Activated naive CD8-positive, alpha-beta T cell treated with anti-CD3 and anti-CD28 coated beads, Interleukin-2, amount 50 U/mL, for 24 hours (primary cell): ENCODE measurements at places on chromosomes 7 and 10.
A peak's percentile ranks its signal among the peaks of the same experiment; 100 is the strongest.

GRCh38 chr7:151550656-151551286 is 31.1 kb upstream of the RHEB start:
- no peaks in the 10 kb centered on the region for H3K4me1 ChIP-seq
- H3K27ac ChIP-seq, result no peak overlapping the region
- DNase-seq, result no peak
- H3K27me3 ChIP-seq, result peaks cover 15% of the 10 kb centered on the region

DNA sequence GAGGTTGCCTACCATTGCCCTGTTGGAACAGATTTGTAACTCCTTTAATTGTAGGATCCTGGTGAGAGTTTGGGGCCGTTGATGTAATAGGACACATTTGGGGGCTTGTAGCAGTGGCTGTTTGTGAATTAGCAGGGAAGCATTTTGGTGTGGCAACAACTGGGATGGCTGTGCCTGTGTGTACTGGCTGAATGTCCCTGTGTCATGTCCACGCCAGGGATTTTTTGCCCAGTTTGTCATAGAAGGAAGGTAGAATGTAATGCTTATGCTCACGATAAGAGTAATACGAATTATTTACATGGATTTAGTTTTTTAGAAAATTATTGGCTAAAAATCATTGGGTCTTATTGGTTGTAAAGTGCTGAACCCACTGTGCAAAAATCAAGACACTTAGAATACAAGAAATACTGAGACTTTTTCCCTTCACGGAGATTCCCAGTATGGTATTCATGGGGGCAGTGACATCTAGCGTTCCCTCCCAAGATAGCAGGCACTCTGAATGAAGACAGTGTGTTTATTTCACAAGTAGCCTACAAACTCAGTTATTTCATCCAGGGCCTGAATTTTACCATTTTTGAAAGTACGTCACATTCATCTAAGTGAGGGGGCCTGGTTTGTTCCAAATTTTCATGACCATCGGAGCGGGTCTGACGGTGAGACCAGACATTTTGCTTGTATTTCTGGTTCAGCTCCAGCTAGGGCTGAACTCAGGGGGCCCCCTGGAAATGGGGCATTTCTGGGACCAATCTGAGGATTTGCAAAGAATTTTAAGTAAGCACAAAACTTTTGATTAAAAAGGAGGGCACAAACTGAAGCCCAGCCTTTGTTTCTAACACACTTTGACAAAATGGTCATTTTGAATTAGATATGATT is 74.7 kb downstream of the CACNB2 start:
- H3K27me3 ChIP-seq, result no peaks in the 10 kb centered on the region
- DNase-seq, result peak; percentile 14
- no peak overlapping the region for H3K4me3 ChIP-seq
- no peak overlapping the region for H3K27ac ChIP-seq
- no peaks in the 10 kb centered on the region for H3K4me1 ChIP-seq
- H3K36me3 ChIP-seq, result no peaks in the 10 kb centered on the region

GRCh38 chr10:22550732-22551131 is 163.6 kb downstream of the PIP4K2A start:
- H3K27ac ChIP-seq, result peak overlapping the region; percentile 55
- no peak overlapping the region for H3K4me3 ChIP-seq
- peaks cover 20% of the 10 kb centered on the region for H3K4me1 ChIP-seq
- no peaks in the 10 kb centered on the region for H3K27me3 ChIP-seq
- DNase-seq, result peak; percentile 77

GRCh38 chr7:47375121-47375938 is 206.6 kb downstream of the TNS3 start:
- H3K4me3 ChIP-seq, result no peak overlapping the region
- H3K36me3 ChIP-seq, result no peaks in the 10 kb centered on the region
- DNase-seq, result no peak
- no peak overlapping the region for H3K27ac ChIP-seq

- peak overlapping the region; percentile 4 for H3K4me3 ChIP-seq
- H3K27ac ChIP-seq, result peak overlapping the region; percentile 57
- H3K36me3 ChIP-seq, result peaks cover 7% of the 10 kb centered on the region
These were observed 47.0 kb downstream of the AMZ1 start for GRCh38 chr7:2734751-2735571.

DNA sequence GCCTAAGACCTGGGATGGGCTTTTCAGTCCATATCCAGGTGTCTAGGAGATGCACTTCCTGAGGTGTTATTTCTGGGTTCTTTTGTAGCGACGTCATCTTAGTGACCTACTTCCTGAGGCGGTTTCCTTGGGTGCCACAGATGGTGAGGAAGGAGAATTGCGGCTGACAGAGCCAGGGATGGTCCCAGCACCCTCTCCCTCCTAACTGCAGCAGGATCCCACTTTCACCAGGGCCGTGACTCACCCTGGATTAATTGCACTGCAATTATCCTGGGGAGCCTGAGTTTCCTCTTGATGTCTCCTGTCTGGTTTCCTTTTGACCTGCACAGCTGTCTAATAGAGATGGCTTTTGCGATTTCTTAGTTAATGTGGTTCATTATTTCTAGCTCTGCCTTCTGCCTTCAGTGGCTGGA is 271.7 kb downstream of the TCF7L2 start:
- H3K27me3 ChIP-seq, result peaks cover 29% of the 10 kb centered on the region
- peaks cover 14% of the 10 kb centered on the region for H3K4me1 ChIP-seq
- no peak overlapping the region for H3K27ac ChIP-seq
- no peak overlapping the region for H3K4me3 ChIP-seq
- no peak for DNase-seq
